ENCODE measurements at places on chromosomes 6 and 20.

DNA sequence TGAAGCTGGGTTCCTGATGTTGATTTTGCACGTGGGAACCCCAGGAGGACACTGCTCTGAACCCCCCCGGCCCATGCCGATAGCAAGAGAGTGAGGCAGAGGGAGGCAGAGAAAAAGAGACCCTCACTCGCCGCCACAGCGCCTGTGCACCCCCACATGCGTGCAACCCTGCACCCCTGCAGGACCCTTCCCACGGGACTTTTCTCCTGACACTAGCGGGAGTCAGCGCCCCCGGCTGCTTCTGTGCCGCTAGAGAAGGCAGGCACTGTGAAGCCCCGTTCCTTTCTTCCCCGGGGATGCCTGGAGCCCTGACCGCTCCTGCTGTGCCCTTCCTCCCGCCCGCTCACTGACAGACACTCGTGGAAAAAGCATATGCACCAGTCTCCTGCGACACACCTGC, 67.4 kb downstream of the GMPR start:
- DNase-seq = no peak

DNA sequence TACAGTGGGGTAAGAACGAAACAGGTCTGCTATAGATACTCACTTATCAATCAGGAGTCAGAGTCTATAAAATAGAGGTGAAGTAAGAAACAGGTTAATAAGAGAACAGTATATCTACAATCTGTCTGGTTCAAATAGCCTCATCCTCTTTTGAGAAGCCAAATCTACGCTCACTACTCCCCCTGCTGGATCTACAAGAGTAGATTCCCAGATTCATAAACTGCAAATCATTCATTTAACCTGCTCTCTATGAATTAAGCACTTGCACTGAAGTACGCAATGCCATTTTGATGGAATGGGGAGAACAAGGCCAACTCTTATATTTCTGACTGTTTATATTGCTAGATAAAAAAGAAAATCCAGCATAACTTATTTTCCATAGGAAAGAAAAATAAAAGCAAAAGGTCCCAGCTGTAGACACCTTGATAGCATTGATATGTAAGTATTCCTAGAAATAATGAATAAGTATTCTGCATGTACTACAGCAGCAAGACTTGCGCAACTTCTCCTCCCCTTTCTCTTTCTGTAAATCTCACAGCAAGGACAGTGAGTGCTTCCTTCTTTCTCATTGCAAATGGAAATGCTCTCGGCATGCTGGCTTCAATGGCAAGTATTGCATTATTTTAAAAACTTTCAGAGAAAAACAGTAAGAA, 92.3 kb downstream of the RFX6 start:
- peak; percentile 63 for DNase-seq

GRCh38 chr20:48025051-48025515, 239.8 kb upstream of the SULF2 start:
- peak; percentile 97 for DNase-seq

DNA sequence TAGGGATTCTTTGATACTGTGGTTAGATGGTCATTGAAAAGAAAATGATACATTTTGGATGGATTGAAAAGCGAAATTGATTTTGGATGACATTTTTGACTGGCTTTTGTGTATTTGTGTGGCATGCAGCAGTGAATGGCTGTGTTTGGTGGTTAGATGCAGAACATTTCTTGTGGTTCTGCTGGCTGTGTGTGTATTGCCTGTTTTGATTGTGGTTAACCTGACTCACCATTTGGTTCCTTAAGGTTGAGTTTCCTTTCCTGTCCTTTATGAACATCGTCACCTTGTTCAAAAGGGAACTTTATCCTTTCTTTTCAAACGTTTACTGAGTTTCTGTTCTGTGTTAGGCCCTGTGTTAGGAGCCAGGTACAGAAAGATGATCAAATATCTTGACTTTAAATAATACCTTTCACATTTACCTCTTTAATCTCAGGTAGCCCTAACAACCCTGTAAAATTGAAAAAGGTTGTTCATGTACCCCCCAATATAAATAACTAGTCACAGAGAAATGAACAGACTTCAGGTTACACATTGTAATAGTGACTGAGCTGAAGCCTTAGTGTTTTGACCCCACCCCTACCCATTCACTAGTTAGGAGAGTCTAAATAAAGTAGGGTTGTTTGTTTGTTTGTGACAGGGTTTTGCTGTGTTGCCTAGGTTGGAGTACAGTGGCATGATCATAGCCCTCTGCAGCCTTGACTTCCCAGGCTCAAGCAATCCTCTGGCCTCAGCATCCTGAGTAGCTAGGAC, 23.8 kb downstream of the ANKS1A start:
- peak; percentile 85 for DNase-seq

- peak; percentile 40 for DNase-seq
These were observed 64.2 kb downstream of the YTHDF1 start for GRCh38 chr20:63151554-63152321.

GRCh38 chr6:83735461-83735860, 26.6 kb upstream of the SNAP91 start:
- DNase-seq = no peak

GRCh38 chr20:35293303-35294292, 1.4 kb upstream of the FAM83C start:
- no peak for DNase-seq

DNA sequence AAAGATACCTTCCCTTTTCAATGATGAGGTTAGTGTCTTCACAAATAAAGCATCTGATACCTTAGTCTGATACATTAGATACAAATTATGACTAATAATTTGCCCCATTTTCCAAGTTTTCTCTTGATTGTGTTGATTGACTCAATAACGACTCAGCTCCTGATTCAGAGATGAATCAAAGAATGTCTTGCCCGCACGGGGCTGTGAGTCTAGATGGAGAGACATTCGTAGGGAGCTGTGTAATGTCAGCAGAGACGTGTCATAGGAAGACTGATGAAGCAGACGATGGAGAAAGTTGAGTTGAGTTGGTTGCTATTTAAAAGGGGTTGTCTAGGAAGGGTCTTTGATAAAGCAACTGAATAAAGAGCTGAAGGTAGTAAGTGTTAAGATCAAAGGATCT, 78.2 kb downstream of the TSHZ2 start:
- peak; percentile 45 for DNase-seq

DNA sequence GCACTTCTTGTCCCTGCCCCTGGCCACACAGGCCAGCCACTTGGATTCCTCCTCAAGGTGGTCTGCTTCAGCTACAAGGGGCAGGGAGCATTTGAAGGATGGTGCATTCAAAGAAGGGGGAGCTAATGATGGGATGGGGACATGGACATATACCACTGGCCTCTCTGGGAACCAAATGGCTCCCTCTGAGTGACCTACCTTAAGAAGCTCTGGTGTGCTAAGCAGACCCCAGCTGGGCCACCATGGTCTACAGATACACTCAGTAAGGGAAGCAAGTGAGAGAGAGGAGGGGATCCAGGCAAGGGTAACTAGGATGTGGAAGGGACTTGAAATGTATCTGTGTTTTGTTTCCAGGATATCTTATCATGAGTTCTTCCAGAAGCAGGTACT, 62.4 kb downstream of the TTI1 start:
- DNase-seq = no peak

DNA sequence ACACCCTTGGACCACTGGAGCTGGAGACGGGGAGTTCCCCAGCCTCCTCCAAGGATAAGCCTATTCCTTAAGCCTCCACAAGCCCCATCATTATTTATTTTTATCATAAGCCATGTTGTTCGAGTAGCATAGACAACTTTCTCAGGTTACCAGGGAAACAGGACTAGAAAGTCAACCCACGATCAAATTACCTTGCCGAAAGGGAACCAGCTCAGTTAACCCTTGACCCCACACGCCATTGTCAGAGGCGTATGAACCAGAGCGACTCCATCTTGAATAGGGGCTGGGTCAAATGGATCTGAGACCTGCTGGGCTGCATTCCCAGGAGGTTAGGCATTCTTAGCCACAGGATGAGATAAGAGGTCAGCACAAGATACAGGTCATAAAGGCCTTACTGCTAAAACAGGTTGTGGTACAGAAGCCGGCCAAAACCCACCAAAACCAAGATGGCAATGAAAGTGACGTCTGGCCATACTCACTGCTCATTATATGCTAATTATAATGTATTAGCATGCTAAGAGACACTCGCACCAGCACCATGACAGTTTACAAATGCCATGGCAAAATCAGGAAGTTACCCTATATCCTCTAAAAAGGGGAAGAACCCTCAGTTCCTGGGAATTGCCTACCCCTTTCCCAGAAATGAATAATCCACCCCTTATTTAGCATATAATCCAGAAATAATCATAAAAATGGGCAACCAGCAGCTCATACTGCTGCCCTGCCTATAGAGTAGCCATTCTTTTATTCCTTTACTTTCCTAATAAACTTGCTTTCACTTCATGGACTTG, 22.4 kb downstream of the SYNJ2 start:
- DNase-seq = no peak

DNA sequence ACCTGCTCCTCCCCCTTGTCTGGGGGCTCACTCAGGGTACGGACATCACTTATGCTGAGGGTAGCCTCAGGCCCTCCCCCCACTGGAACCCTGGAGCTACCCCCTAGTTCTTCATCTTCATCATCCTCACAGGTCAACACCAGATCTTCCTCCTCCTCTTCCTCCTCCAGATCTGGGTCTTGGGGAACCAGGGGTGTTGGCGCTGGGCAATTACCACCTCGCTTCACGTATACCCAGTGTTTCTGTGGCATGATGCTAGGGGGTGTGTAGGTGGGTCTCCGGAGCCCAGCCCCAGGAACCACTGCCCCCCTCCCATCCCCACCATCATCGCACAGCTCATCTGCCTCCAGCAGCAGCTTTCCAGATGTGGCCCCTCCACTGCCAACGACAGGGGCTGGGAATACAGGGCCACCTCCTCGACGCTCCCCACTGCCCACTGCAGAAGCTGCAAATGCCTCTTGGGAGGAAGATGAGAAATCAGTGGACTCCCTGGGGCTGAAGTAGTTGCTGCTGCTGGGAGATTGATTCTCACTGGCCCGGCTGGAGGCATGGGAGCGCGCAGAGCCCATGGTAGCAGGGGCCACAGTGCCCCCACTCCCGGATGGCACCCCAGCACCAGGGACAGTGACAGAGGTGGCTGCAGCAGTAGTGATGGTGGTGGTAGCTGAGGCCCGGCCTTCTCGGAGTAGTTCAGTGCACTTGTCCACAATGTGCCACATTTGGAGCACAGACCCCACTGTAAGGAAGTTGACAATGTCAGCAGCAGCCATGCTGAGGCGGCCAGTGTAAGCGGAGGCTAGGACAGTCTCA, 1.5 kb downstream of the ZBTB22 start:
- no peak for DNase-seq

- DNase-seq = no peak
These were observed 7.5 kb downstream of the C2 start for GRCh38 chr6:31935021-31935420.

GRCh38 chr6:153031335-153031955, 28.9 kb upstream of the MTRF1L start:
- peak; percentile 27 for DNase-seq

GRCh38 chr6:133958791-133959190, 5.8 kb downstream of the TBPL1 start:
- DNase-seq = no peak

- DNase-seq = no peak
These were observed 80.2 kb downstream of the CAP2 start for GRCh38 chr6:17473554-17473953.

DNA sequence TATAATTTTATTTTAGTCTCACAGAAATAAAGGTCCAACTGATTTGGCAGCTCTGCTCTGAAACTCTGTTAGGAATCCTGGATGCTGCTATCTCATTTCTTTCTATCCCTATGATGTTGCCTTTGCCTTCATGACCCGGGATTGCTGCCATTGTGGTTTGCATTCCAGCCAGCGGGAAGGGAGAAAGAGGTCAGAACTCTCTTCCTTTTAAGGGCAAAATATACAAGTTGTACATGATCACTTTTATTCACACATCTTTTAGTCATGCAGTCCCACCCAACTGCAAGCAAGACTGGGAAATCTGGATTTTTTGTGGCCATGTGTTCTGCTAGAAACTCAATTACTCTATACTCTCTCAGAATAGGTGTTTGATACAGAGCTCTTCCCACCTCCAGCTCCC, 263.1 kb upstream of the ZFP64 start:
- DNase-seq = peak; percentile 49

- DNase-seq = no peak
These were observed 559 bp downstream of the LAMA5 start for GRCh38 chr20:62366370-62367135.

GRCh38 chr6:22008248-22008836, 288.5 kb downstream of the PRL start:
- peak; percentile 12 for DNase-seq

DNA sequence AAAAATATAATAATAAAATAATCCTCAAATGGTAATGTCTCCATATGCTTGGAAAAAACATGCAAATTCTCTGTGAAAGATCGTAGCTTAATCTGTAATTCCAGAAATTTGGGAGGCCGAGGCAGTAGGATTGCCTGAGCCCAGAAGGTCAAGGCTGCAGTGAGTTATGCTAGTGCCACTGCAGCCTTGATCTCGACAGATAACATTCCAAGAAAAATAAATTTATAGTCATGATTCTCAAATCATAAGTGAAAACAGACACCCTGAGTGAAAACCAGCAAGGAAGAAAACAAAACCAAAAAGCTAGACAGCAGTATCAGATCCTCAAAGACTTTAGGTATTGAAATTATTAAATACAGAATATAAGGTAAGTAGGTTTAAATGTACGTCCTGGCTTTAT, 3.8 kb upstream of the MUC21 start:
- DNase-seq = no peak

DNA sequence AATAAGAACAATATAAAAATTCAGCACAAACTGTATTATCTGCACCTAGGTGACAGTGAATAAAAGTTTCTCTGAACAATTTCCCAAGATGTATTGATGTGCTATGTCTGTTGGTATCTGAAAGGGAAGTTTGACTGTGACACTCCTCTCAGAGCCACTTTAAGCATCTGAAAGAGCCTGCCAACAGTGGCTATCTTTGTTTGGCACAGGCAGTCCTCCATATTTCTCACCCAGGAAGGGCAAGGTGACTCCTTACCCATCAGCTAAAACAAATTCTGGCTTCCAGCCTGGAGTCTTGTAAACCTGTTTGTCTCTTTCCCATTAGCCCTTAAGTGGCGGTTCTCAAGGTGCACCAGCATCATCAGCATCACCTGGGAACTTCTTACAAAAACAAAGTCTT, 122.4 kb upstream of the VGLL2 start:
- DNase-seq = no peak

- DNase-seq = no peak
These were observed 2.5 kb downstream of the DEK start for GRCh38 chr6:18261877-18262276.

DNA sequence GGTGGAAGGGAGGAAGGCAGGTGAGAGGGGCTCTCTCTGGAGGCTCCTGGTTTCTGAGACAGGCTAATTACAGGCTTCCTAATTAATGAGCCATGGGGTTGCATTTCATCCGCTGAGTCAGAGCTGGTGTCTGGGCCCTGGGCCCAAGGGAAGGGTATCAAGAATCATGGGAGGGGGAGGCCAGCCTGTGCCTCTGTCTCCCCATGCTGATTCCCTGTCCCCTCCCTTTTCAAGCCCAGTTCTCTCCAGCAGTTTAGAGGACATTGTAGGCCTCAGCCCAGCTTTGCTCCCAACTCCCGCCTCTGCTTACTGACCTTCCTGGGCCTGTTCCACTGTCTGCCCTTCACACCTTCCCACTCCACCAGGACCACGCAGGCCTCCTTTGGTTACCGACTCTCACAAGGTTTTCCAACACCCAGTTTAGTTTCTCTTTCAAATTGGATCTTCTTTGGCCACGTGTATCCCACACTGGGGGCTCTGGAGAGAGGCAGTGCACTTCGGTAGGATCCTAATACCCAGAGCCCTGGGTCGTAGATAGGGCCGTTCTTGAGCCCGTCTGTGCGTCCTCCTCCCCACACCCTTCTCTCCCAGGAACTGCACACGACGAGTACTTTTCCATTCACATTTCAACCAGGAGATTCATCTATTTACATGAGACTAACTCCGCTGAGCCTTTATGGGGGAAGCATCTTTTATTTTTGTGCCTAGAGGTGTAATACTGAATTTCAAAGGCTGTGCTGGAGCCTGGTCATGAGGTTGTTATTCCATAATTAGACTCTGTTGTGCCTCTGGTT, 18.2 kb upstream of the AVP start:
- no peak for DNase-seq
